ENCODE measurements at places on chromosomes 2 and 18.

DNA sequence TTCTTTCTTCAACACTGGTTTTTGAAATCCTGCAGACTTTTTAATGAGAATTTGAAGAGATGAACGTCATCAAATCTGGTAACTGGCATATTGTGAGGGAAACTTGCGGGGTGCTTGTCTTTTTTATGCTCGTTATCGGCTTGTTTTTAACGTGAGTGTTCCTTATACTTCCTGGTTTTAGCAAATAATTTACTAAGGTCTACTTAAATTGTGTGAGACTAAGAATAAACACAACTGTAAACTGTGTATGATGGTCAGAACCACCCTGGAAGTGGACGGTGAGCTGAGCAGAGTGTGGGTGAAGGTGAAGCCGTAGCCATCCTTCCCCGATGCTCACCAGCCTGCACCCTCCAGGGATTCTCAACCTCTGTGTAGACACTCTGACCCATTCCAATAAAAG is 82.3 kb upstream of the CDC42EP3 start:
- no peak for DNase-seq

- DNase-seq, result no peak
Measured at GRCh38 chr2:120541553-120541932, 194.1 kb upstream of the GLI2 start.

GRCh38 chr2:123916531-123916930 is 108.6 kb upstream of the CNTNAP5 start:
- DNase-seq, result no peak

- no peak for DNase-seq
Measured at GRCh38 chr2:159149747-159150146, 136.8 kb downstream of the WDSUB1 start.

GRCh38 chr2:113219092-113219441 is 45.3 kb downstream of the PSD4 start:
- no peak for DNase-seq

DNA sequence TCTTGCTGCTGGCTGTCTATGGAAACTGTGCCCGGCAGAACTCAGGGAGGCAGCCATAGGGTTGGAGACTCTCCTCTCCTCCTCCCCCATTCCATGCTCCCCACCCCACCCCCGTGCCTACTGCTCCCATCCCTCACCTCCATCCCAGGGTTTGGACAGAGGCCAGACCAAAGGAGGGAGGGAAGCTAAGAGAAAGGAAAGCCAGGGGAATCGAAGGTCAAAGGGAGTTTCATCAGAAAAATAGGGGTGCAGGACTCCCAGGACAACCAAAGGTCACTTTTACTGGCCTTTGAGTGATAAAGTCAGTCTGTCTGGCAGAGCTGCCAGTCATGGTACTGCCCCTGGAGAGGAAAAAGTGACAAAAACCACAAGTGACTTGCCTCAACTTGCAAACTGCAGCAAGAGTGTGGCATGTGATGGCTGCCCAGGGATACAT is 187.3 kb upstream of the CTAGE1 start:
- DNase-seq, result no peak

- DNase-seq, result no peak
Measured at GRCh38 chr2:194491409-194492115, 1165.5 kb upstream of the SLC39A10 start.

DNA sequence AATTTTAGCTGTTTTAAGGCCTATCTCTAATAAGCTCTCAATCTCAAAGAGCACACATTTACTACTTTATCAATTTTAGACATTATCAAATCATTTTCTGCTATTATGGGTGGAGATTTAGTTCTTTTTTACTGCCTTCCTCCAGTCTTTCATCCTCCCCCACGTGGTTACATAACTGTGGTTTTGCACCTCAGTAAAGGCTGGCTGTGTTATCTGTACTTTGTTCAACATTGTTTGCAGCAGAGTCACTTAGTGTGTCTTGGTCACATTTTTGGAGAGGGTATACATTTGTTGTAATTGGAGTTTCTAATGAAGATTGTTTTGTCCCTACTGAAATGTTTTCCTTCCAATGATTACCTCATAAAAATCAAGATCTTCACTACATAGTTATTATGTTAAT is 549.6 kb upstream of the CELF4 start:
- no peak for DNase-seq

All from left hindlimb (tissue), 1 donor.